Activated naive CD4-positive, alpha-beta T cell (primary cell): ENCODE measurements at places on chromosomes 5 and 9.

GRCh38 chr9:35280399-35280798 is 118.6 kb downstream of the UNC13B start:
- DNase-seq, result no peak

DNA sequence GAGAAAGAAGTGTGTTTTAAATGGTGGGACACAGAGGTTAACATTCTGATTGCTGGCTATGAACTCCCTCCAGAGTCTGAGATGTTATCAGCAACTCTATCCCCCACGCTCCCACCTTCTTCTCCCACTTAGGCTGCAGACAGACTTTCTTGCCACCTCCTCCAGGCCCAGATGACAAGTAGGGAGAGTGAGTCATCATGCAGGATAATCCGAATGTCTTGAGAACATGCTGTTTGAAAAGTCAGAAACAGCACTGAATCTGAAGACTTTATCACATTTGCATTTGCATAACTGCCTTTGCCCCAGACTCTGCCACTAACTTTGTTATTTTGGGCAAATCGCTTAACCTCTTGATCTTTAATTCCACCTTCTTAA is 139.8 kb downstream of the ESM1 start:
- no peak for DNase-seq

GRCh38 chr5:134046801-134047686 is 42.3 kb upstream of the VDAC1 start:
- no peak for DNase-seq

DNA sequence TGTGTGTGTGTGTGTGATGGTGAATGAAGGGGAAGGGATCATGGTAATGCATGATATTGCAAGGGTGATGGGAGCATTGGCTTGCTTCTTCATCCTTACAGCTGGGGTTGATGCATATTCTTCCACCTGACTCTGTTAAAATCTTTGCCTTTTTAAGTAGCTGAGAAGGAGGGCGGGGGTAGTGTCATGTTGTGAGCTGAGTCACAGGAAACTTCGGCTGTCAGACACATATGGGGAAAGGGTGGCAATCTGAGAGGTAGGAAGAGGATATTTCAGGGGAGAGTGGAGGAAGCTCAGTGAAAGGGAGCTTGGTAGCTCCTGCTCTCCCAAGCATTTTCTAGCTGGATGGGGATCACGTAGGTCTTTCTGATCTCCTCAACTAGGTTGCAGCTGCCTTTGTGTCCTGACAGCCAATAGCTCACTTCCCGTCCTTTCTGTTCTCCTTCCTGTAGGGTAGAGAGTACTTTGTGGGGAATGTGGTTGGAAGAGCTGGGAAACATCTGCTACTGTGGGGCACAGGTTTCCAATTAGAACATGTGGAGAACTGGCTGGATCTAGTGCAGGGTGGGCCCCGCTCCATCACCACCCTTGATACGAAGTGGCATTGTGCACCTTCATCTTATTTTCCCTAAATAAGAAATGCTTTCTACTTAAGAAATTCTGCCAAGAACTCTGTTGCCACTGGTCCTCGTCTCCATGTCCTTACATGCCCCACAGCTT is 18.1 kb upstream of the CLK4 start:
- no peak for DNase-seq

DNA sequence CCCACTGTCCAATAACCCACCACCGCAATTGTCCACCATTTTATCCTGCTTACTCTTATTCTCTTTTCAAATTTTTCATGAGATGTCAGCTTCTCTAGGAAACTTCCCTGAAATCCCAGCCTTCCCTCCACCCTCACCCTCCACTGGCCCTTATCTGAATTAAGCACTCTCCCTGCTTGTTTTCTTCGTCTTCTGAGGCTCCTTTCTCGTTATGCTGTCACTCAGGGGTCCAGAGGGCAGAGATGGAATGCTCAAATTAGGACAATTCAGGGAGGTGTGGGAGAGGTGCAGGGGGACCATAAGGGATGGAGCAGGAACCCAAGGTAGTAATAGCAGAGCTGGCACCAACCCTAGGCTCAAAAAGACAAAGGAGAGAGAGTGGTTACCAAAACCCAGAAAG is 5.0 kb upstream of the DAPK1 start:
- DNase-seq, result no peak

DNA sequence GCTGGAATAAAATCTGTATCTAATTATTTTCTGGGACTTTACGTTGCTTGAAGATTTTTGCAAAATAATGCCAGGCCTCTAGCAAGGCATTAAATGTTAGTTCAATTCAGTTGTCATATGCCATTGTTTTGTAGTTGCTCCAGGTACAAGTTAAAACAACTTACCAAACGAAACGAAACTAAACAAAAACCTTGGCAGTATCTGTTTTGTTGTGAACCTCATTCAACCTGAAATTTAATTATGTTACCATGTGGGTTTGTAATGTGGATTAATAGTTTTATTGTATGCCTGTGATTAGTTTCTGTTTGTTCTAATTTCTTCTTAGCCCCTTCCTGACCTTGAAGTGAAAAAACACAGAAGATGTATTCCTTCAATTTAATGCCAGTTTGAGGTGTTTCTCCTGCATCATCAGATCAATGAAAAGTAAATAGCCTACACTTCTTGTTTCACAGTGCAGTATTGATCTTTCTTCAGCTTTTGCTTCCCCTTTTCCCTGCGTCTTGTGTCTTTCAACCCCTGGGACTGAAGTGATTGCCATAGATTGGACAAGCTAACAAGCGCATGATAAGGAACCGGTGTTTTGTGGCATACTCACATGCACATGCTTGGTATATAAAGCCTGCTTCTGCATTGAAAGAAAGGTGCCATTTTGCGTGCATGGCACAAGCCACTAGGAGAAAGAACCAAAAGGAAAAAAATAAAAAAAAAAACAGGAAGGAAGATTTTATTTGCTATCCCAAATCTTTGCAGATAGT is 699.0 kb upstream of the ARRDC3 start:
- no peak for DNase-seq

DNA sequence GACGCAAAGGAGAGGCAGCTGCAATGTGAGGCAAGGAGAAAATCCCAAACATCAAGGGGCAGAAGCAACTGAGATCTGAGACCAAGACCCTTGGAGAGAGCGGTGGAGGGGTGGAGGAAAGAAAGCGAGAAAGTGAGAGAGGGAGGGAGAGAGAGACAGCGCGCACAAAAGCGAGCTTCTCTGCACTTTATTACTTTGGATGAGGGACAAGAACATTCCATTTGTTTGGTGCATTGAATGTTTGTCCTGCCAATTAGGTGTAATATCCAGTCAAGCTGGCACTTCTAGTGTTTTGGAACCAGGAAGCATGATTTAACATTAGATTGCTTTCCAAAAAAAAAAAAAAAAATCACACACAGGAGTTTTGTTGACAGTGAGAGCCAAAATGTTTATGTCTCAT is 1.4 kb downstream of the CAST start:
- no peak for DNase-seq

GRCh38 chr5:129945028-129945427 is 40.8 kb downstream of the CHSY3 start:
- DNase-seq, result no peak

GRCh38 chr9:13278368-13279246 is 885 bp downstream of the MPDZ start:
- no peak for DNase-seq

DNA sequence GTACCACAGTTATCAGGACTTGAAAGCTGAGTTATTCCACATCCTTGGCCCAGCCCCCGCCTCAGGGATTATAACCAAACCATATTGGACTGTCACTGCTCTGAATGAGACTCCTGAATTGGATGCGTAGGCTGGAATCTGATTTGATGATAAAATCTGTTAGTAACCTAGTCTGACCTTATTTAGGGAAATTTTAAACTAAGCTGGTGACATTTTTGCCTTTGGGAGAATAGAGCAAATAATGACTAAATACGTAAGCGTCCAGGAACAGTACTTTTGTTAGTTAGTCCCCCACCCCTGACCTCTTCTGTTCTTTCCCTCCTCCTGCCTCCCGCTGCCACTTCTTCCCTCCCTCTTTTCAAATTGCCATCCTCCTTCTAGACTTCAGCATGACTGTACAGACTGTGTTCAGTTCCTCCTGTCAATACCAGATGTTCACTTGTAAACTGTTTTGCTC is 92.6 kb downstream of the TLE4 start:
- no peak for DNase-seq

GRCh38 chr9:5908918-5909317 is 18.2 kb downstream of the MLANA start:
- DNase-seq, result no peak

DNA sequence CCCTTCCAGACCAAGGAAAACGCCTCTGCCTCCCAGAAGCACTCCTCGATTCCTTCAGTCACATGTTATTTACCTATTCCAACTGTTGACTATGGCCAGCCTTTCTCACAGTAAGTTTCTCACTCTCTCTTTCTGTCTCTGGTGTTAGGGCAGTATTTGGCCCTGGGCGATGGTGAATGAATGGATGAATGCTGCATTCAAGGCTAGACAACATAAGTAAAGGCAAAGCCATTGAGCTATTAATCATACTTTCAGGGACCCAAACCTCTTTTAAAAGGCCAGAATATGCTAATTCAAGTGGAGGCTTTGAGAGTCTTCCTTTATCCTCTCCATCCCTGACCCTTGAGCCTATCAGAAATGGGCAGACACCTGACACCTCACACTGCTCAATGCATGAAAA is 78.5 kb downstream of the SEC61B start:
- no peak for DNase-seq

DNA sequence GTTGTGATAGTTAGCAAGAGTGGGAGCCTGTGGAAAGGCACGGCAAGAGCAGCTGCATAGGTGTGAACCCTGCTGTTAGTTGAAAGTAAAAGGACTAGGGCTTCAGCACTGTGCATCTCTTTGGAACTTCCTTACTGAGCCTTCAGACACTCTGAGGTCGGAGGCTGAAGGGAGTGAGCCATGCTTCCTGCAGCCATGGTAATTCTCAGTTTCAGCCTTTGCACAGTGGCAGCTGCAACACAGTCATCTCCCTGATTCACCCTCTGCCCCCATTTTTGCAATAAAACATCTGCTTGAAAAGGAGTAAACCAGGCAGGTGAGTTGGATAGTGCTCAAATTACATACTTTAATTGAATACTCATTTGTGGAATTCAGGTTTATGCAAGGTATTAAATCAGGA is 6.5 kb upstream of the TLE4 start:
- no peak for DNase-seq

DNA sequence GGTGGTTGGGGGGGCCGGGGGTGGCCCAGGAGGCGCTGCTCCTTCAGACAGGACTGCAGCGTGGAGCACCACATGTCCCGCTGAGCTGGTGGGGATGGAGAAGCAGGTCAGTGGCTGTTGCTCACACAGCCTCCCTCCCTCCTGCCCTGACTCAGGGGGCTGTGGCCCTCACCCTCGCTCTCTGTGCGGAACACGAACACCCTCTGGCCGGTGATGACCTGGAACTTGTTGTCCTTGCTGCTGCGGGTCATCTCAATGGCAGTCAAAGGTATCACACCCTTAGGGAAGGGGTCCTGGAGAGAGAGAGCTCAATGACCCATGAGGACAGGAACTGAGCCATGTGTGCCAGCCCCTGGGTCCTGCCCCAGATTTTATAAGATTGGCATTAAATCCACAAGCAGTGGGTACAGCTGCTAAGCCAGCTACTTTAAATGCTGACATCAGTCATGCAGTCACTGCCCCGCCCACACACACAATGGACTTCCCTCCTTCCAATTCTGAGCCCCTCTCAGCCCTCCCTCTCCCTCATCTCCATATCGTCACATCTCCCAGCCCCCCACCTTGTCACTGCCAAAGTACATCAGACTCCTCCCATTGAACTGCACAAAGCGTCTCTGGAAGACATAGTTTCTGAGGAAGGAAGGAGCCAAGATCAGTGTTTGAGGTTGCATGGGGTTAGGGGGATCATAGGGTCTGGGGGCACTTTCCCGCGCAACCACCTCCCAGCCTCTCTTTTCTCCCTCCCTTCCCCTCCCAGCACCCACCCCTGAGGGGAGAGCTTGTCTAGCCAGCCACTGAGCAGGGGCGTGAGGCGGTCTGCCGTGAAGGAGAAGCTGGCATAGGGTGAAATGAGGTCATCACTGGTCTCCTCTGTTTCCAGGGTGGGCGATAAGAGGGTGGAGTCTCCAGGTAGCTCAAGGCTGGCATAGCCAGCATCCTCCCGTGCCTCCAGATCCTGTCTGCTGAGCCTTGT is 8.9 kb downstream of the ARAP3 start:
- DNase-seq, result no peak

GRCh38 chr5:52821901-52822300 is 34.2 kb downstream of the ITGA1 start:
- DNase-seq, result no peak

- no peak for DNase-seq
These were observed 70.9 kb downstream of the EGFLAM start for GRCh38 chr5:38329132-38329715.

DNA sequence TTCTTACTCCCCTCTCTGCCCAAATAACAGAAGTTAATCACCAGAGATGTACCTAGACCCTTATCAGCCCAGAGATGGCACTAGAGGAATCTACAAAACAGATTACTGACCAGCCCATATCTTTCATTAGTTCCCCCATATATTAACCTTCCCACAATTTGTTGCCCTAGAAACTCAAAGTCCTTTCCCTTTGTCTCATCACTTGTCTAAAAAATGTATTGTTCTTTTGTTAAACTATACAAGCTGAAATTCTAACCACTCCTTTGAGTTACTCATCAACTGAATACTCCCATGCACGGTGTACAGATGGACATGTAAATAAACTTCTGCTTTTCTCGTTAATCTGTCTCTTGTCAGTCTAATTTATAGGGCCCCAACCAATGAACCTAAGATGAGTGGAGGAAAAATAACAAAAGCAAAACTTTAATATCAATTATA is 130.9 kb downstream of the CCDC192 start:
- DNase-seq, result no peak
